ENCODE measurements at places on chromosomes 12 and 14. TPM values are rescaled to one million over a fixed set of nuclear protein-coding genes. Genes with fewer than 3 reads are reported as not detected.

DNA sequence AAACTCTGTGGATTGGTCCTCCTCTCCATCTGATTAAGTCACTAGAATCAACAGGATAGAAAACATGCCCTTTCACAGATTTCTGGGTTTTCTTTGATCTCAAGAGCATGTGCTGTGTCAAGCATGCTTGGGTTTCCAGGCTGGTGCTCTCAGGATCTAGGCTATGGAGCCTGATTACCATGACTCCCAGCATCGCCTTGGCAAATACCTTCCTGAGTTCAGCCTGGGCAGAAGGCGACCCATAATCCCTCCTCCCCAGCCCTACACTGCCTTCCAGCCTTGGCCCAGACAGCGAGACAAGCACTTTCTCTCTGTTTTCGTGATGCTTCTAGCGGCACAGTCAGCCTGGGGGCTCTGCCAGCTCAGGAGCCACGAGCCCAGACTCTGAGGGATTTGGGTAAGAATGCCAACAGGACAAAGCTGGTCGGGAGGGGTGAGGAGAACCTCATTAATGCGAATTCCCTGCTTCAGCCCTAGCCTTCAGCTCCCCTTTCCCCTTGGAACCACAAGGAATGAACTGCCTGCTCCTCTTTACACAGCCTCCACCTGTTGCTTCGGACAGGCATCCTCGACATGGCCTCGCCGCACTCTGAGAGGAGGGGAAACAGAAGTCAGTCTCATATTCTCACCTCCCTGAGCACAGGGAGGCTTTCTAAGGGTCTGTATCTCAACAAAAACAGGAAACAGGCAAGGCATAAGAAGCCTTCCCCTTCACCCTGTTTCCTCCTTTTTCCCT lies 227.1 kb downstream of the MSRB3 start:
- no peak for DNase-seq

DNA sequence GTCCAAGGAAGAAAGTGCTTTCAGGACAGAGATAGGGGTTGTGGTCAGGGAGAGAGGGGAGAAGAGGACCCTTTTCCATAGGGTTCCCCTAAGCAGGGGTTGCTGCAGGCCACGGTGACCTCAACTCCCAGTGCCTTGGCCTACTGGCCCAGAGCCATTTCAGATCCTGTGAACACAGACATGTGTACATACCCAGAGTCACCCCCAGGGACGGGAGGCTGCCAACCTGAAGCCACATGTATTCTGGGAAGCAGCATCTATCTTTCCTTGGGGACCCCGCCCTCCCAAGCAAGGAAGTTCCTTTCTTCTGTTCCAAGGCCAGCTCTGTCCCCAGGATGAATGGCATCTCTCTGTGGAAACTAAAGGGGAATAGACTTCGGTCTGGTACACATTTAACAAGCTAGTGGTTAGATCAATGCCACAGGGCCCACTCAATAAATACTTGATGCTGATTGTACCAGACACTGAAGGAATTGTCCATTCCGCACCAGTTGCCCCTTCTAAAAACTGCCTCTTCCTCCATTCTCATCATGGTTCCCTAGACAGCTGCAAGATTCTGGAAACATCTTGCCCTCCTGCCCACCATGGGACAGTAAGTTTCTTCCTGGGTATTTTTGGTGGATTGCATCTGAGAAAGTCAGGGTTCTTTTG lies 25.2 kb upstream of the DGLUCY start:
- DNase-seq = no peak

DNA sequence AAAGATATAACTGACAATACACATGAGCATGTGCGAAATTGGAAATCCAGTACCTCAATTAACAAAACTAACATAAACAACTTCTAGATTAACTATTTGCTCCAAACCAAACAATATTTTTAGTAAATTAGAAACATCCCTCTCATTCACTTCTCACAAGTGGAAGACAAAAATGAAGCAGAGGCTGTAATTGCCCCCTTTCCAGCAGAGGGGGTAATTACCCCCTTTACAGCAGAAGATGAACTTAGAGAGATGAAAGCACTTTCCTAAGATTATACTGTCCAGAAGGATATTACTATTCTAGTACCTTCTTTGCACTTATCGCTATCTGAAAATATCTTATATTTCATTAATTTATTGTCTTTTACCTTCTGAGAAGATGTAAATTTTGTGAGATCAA lies 1025.2 kb downstream of the FSCB start:
- no peak for DNase-seq

DNA sequence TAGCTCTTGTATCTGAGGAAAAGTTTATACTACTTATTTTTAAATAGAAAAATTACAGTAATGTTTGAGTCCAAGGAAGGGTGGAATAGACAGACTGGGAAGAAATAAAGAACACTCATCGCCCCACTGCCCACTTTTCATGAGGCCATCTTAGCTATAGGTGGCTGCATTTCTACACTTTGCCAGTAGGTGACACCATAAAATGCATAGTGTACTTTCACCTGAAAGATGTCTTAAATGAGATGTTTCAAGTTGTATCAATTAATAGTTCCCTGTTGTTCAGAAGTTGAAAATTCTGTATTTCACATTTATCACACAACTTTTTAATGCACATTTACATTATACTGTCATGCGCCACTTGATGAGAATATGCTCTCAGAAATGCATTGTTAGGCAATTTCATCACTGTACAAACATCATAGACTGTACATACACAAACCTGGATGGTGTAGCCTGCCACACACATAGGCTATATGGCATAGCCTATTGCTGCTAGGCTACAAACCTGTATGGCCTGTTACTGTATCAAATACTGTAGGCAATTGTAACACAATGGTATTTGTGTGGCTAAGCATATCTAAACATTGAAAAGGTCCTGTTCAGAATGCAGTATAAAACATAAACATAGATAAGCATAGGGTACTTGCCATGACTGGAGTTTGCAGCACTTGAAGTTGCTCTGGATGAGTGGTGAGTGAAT lies 27.6 kb downstream of the PMCH start:
- no peak for DNase-seq

The KLHDC1 gene
- 11.4 TPM for total RNA-seq

The A2M gene
- total RNA-seq = 1,073 TPM
